ENCODE measurements at places on chromosomes 12 and 14.

- no peak for DNase-seq
These were observed 17.7 kb downstream of the NUBPL start for GRCh38 chr14:31578792-31579501.

- no peak for DNase-seq
These were observed 67.0 kb downstream of the FBXW8 start for GRCh38 chr12:116977465-116978380.

- no peak for DNase-seq
These were observed 13.9 kb upstream of the MYL2 start for GRCh38 chr12:110934093-110934852.

DNA sequence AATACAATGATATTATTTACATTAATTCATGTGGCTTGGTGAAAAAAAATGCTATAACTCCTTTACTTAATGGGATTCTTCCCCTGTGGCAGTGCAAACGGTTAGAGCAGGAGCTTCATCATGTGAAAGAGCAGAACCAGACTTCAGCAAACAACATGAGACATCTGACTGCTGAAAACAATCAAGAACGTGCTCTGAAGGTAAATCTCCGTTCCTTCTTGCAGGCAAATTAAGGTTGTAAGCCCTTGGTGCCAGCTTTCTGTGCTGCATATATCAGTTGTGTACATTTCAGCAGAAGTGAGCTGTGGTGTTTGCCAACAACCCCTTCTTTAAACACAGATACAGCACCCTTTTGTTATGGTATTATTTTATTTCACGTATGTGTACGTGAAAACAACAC lies 171.7 kb downstream of the MIPOL1 start:
- no peak for DNase-seq

DNA sequence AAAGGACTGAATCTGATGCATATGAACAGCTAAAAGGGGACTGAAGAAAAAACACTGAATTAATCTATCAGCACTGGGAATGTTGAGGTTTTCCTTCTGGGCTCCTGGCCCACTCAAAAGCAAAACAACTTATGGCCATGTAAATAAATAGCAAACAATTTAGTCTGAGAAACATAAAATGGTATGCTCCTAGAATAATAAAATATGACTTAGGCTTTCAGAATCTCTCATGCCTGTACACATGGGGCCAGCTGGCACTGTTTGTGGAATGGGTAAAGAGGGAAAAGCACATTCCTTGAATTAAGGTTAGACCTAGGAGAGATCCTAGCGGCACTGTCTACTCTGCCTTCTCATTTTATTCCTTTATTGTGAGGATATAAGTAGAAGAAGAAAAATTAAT lies 6.2 kb downstream of the KLHDC2 start:
- no peak for DNase-seq

- DNase-seq: no peak
These were observed 27.5 kb upstream of the PLEKHG7 start for GRCh38 chr12:92675092-92675865.

Measured in brain microvascular endothelial cell (primary cell).